Right kidney (tissue), 9 donors: ENCODE measurements at places on chromosomes 1 and 21.

DNA sequence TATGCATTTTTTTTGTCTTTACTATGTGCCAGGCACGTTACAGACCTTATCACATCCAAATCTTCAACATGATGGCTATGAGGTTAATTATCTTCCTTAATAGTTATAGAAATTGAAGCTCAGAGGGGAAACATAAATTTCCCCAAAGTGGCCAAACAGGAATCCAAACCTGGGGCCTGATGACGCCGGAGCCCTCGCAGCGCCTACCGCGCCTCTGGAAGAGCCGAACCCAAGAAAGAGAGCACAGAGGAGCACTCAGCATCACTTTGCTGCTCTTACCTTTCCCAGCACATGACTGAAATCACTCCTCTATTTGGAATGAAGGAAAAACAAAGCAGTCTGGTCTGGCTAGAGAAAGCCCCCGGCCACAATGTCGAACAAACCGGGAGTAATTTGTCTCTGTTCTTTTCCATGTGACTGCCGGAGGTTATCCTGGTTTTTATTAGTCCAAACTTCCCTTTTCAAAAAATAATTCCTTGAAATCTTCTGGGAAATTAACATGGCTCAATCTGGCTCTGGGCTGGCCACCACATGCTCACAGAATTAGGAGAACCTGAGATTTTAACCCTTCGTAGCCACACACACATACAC lies 195.5 kb downstream of the ADSS2 start:
- DNase-seq = no peak

DNA sequence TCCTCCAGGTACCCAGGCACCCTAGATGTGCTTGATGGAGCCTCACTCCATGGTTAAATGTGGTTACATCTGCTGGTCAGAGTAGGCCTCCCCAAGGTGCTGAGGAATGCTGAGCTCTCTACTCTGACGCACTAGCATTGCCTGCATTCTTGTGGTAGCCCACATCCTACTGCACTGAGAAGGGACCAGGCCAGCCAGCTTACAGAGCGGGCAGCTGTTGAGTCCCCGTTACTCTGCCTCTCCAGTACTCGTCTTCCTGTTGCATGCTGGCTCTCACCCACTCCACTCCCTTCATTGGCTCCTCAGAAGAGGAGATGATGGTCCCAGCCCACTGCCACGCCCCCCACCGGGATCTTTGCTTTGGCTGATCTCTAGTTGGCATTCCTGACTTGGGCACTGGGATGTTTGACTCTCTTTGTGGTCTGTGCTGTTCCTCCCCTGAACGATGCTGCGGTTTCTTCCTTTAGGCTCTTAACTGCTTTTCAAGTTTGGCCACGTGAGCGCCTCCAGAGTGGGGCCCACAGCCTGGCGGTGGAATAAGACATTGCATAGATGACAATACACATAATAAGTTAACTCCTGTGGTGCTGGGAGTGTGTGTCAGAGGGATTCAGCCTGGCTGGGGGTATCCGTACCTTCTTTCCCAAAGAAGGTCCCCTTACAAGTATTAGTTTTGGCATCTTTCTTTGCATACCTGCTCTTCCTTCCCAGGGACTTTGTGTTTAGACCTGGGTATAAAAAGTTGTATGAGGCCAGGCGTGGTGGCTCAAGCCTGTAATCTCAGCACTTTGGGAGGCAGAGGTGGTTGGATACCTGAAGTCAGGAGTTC lies 18.6 kb downstream of the AZIN2 start:
- no peak for DNase-seq

DNA sequence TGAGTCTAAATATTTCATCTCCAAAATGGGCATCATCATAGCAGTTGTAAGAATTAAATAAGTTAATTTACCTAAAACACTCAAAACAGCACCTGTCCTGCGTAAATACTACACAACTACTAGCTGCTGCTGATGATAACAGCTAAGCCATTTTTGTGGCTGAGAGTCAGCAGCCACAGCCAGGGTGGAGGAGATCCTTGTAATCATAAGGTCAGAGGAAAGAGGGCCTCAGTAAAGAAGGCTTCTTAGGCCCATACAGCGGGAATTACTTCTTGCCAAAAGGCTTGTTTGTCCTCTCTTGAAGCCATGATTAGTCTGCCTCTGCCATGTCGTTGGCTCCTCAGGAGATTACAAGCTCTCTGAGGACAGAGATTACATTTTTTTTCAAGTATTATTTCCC lies 245.0 kb downstream of the FGGY start:
- DNase-seq = no peak

- no peak for DNase-seq
Measured at GRCh38 chr1:229230893-229231753, 39.8 kb upstream of the RAB4A start.

- DNase-seq = no peak
Measured at GRCh38 chr1:30950700-30951099, 42.1 kb upstream of the SDC3 start.

- DNase-seq = no peak
Measured at GRCh38 chr1:99737016-99737415, 29.4 kb downstream of the FRRS1 start.

DNA sequence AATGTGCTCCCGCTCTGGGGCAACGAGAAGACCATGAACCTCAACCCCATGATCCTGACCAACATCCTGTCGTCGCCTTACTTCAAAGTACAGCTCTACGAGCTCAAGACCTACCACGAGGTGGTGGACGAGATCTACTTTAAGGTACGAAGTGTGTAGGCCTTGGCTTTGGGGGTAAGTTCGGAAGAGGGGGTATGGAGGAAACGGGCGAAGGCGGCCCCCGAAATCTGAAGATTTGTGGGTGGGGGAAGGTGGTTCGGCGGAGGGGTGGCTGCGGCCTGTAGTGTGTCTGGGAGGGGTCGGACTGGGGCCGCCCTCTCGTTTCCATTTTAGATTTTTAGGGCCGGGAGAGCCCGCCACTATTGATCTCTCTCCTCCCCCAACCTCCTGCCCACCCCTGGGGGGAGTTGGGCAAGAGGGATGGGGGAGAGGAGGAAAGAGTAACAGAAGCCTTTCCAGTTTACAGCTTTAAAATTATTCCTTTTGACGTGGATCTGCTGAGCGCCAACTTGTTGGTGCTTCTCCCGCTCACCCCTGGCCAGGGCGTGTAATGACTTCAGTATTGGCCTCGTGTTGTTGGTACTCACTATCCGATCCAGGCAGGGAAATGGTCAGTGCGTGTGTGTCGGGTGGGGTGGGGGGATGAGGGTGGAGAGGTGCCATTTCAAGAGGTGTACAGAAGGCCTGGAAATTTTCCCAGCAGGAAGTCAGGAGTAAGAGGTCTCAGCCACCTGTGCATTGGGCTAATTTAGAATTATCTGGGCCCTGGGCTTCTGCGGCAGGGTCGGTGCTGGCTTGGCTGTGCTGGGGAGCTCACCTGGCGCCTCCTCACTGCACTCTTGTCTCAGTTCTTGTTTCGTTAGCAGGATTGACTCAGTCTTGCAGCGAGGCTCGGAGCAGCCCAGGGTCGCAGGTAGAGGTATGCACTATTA lies 880 bp downstream of the PRPF38B start:
- DNase-seq = peak; percentile 67

DNA sequence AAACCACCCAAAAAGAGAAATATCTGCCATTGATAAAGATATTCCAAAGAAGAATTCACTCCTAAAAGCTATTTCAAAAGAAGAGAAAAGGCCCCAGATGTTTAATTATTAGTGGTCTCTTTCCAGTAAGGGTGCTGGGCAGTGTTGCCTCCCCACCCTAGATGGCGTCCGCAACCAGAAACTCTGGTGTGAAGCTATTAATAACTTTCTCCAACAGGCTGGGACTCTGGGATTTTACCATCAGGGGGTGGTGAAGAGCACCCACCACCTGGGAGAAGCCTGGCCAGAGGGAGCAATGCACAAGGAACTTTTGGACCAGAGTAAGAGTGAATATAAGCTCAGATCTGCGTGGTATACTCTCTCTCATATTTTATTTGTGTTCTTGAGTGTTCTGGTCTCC lies 115.4 kb upstream of the TIAM1 start:
- no peak for DNase-seq

DNA sequence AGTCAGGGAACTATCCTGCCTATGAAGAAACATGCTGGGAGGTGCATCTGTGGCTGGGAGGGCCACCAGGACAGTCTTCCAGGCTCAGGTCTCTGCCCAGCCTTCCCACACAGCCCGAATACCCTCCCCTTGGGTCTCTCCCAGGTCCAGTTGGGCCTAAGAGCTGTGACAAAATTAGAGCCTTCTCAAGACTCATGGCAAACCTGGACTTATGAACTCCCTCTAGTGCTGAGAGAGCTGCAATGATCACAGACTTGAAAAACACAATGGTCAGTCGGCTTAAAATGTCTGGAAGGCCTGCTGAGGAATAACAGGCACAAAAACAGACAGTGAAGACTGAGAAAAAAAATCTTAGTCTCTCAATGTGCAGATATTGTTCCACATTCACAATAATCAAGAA lies 325.1 kb downstream of the BRINP2 start:
- DNase-seq = no peak

DNA sequence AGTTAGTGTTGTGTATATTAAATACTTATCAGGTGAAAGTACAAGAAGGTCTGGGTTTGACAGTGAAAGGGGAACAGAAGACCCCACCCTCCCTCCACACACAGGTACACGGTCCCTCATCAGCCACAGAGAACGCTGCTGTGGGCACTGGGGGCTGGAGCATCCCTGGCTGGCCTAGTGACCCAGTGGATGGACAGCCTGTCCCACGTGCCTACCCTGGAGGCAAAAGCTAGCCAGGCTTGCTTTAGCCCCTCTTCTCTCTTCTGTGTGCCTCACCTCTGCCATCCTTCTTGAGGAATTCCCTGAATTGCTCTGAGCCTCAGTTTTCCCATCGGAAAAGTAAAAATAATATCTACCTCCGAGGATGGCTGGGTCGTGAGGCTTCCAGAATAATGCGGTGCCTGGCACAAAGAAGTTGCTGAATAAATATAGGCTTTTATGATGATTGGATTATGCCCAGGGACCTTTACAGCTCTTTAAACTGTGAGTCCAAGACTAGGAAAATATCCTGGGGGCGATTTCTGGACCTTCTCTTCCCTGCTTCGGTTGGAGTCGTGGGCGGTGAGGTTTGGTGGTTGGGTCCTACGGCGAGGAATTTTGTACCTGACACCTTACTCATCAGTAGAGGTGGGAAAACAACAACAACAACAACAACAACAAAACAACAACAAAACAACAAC lies 918 bp downstream of the IFNLR1 start:
- DNase-seq = no peak

GRCh38 chr1:156703741-156704140 lies 1.6 kb downstream of the CRABP2 start:
- DNase-seq = no peak

DNA sequence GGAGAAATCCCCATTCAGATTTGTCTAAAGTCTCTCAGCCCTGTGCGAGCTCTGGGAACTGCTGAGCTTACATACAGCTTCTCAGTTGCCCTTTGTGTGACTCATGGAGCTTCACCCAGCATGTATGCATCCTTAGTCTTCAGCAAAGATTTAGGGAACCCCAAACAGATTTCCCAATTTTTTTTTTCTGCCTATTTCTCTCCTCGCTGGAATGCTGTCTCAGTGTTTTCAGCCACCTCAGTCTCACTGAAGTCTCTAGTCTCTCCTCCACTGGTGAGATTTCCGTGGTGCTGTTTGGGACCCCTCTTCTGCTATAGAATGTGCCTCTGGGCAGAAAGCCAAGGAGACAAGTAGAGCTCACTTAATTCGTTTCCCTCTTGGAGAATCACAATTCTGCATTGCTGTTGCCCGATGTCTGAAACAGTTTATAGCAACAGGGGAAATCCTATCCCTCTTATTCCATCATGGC lies 28.1 kb upstream of the TXLNA start:
- peak; percentile 12 for DNase-seq

DNA sequence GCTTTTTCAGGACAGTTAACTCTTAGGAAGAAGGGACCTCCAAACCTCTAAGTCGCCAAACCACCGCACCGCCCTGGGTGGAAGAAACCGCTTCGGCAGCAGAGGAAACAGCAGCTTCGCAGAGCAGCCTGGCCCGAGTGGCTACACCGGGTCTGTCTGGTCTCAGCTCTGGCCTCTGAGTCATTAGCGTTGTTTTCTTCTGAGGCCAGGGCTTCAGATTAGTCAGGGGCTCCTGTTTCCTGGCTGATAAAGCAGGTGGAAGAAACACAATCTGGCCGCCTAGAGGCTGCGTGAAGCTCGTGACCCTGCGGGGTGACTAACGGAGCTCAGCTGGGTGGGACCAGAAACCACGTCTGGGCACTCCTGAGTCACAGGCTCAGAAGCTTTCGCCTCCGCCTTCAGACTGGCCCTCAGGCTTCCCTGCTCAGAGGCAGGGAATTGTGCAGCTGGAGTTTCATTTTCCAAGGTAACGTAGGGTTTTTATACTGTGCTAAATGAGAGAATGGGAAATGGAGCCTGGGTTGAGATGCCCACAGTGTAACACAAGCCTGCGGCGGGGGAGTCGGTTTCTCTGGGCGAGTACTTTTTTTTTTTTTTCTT lies 44.9 kb downstream of the CHAF1B start:
- DNase-seq = peak; percentile 68

- no peak for DNase-seq
Measured at GRCh38 chr1:55301912-55302311, 86.7 kb upstream of the USP24 start.

- no peak for DNase-seq
Measured at GRCh38 chr1:181153634-181153961, 65.1 kb downstream of the IER5 start.

DNA sequence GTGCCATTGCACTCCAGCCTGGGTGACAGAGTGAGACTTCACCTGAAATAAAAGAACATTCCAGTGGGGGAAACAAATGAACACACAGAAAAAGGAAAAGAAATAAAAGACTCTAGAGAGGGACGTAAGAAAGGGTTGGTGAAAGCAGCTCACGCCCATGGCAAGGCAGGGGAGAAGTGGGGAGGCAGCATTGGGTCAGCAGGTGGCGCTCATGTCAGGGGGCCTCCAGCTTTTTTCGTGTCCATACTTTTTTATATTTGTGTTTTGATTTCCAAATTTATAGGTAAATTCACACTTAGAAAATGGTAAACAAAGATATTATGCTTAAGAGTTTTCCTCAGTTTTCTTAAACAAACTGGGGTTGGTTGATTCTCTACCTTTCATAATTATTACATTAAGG lies 45.5 kb downstream of the VPS13D start:
- peak; percentile 6 for DNase-seq

- no peak for DNase-seq
Measured at GRCh38 chr1:6967431-6968111, 182.3 kb downstream of the CAMTA1 start.

GRCh38 chr1:204866051-204866596 lies 4.5 kb upstream of the NFASC start:
- no peak for DNase-seq

DNA sequence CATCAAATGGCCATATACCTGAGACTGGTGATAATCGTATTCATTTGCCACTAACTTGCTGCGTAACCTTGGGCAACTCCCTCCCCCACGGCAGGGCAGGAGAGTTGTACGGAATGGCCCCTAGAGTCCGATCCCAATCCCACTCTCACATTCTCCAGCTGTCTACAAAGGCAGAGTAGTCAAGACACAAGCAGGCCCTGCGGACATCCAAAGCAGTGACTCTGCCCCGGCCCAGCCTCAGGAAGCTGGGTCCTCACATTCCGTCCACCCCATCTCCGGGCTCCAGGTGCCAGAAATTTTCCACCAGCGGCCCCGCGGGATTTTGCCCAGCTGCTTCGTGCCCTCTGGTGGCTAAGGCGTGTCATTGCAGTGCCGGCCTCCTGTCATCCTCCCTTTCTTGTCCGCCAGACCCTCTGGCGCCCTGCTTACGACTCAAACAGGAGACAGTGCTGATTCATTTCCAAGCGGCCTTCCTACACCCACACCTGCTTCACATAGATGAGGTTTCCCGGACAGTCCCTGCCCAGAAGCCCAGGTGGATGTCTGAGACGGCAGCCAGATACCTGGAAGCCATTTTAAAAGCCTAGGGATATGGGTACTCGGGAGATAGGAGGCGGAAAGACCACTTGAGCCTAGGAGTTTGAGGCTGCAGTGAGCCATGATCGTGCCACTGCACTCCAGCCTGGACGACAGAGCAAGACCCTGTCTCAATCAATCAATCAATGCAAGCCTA lies 2.9 kb upstream of the S100A2 start:
- DNase-seq = peak; percentile 90
